ENCODE measurements at places on chromosomes 6 and 20.

DNA sequence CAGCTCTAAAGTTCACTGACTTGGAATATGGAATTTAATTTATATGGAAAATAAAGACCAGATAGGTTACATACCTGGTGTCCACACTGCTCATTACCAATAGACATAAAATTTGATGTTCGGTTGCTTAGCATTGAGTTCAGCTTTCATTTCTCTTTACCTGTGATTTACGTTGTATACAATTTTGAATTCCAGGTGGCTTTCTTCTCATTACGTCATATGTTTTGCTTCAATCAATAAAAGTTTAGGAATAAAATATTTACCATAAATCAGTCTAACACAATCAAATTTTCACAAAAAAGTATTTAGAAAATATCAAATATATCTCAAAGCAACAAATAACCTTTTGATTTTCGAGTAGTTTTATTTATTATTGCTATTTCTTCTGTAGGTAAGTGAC lies 40.8 kb downstream of the HDGFL1 start:
- no peak for DNase-seq

DNA sequence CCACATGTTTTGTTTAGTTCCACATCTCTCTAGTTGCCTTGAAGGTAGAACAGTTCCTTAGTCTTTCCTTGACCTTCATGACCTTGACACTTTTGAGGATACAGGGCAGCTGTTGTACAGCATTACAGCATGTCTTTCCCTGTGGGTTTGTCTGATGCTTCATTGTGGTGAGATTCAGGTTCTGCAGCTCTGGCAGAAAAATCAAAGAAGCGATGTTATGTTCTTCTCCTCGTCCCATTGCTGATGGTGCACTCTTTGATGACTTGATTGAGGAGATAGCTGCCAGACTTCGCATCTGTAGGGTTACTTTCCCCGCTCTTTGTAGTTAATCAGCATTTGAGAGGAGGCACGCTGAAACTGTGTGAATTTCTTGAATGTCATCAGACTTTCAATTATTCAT lies 12.0 kb downstream of the CEBPB start:
- DNase-seq: no peak

GRCh38 chr20:21739161-21739560 lies 33.7 kb downstream of the PAX1 start:
- no peak for DNase-seq

GRCh38 chr6:138727182-138727581 lies 46.4 kb upstream of the CCDC28A start:
- DNase-seq: no peak

DNA sequence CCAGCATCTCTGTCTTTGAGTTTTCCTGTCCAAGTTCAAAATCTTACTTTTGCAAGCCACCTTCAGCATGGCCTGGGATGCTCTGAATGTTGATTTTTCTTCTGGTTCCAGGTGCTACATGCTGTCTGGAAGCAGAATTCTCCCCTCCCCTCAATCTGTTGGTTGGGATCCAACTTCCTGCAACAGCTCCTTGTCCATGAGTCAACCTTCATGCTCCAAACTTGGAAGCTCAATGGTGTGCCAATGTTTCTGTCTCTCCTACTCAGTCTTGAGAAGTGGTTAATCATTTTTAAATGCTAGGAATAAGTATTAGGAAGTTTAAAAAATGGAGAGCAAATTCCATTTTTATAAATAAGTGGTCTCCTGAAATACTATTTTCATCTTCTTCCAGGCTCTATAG lies 33.2 kb upstream of the PLEKHG1 start:
- no peak for DNase-seq

DNA sequence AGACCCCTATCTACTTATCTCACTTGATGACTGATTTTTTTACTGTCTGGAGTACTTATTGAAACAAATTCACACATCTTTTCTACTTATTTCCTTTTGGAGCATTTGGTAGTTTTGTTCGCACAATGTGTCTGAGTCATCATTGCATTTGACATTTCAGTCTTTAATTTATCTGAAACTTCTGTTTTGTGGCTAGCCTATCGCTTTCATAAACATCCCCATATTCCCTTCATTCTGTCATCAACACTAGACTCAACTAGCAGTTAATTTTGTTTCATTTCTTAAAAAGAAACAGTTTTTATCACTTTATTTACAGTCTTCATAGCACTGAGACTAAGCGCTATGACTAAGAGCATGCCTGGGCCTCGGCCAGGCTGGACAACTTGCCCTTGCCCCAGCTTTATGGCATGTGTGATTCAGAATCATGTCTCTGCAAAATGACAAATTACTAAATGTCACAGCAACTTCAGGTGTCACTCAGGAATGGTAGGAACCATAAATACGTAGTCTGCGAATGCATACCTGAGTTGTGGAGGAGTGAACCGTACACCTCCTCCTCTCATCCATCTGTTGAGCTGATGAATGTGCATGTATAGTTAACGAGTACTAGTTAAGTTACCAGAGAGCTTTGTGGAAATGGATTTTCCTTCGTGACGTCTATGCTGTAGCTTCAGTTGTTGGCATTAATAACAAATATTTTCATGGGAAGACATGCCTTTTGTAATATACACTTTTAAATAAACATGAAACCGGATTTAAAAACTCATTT lies 16.2 kb downstream of the L3MBTL3 start:
- no peak for DNase-seq

DNA sequence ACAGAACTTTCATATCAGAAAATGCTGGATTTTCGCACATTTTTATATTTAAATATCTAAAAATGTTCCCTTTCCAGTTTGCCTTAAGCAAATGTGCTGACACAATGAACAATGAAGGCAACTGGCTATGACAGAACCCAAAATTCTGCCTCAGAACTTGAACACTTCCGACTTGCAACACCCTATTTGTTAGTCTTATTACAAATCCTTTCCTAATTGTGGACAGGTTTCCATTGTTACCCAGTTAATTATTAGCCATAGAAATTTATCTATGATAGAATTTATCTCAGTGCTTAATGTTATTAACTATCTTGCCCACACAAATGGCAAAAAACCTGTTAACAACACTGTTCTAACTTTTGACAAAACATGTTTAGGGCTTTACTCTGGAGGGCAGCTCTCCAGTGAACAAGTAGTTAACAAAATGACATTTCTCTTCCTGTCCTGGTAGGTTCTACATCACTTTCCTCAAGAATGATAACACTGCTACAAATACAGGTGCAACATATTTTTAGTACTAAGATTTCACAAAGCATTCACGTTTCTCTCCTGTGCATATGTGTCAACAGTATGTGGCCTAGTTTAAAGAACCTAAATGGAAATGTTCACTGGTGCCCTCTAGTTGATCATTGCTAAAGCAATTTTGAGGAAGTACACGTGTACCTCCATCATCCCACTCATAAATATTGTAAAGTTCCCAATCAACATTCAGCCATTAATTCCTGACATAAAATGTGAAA lies 58.4 kb downstream of the HIVEP2 start:
- DNase-seq: no peak

DNA sequence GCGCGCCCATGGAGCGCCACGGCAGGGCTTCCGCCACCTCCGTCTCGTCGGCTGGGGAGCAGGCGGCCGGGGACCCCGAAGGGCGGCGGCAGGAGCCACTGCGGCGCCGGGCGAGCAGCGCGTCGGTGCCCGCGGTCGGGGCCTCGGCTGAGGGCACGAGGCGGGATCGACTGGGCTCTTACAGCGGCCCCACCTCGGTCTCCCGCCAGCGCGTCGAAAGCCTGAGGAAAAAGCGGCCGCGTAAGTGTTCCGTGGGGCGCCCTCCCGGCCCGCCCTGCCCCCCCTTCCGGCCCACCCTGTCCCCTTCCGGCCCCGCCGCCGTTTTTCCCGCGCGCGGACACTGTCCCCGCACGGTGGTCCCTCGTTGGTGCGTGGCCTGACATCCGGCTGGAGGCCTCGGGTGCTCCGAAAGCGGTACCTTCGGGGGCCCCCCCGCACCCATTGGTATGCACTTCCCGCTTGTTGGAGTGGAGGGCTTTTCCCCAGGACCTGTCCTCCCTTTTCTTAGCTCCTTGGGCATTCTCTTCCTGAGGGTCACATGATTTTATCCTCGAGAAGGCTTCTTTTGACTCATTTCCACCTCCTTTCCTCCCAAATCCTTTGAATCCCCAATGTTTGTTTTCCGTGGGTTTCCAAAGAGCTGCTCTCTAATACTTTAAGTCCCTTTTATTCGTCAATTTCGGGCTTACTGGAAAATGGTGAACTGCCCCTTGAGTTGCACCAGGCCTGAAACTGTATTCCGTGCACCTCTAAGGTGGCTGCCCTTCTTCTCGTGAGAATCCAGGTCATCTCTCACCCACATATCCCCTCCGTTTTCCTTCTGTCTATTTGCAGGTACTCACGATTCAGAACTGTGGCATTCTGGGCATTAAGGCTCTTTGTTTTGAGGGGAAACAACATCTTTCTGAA lies 556 bp downstream of the PANK2 start:
- DNase-seq: no peak

Measured in central memory CD8-positive, alpha-beta T cell (primary cell).